ENCODE measurements at places on chromosomes 4 and X.

DNA sequence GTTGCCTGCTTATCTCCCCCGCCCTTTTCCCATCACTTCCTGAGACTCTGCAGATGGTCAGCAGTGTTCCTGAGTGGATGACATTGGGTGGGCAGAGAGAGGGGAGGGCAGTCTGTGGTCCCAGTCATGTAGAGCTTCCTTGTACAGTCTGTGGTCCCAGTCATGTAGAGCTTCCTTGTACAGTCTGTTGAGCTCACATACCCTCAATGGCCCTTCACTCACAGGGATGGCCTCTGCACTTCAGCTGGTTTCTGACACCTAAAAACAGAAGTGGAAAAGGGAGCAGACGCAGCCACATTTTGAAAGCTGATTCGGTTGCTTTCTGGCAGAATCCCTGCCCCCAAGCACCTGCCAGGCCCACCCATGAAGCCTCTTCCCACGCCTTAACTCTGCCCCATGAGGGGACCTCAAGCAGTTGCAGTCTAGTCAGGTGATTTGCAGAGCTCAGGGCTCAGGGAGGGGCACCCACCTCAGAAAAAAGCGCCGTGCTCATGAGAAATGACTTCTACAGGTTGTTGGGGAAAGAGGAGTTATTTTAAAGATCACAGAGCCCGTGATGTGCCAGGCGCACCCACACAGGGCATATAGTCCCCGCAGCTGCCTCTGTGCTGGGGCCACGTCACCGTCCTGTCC lies 3.6 kb upstream of the TMEM271 start:
- DNase-seq = no peak

DNA sequence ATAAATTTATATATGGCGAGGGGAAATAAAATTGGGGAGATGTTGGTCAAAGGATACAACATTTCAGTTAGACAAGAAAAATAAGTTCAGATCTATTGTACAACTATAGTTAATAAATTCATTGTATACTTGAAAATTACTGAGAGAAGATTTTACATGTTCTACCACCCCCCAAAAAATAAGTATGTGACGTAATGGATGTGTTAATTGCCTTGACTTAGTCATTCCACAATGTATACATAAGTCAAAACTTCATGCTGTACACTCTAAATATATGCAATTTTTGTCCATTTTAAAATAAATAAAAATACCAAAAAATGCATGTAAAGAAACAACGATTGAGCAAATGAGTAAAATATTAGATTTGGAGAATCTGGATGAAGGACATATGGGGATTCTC lies 1.8 kb downstream of the USP11 start:
- DNase-seq = no peak

DNA sequence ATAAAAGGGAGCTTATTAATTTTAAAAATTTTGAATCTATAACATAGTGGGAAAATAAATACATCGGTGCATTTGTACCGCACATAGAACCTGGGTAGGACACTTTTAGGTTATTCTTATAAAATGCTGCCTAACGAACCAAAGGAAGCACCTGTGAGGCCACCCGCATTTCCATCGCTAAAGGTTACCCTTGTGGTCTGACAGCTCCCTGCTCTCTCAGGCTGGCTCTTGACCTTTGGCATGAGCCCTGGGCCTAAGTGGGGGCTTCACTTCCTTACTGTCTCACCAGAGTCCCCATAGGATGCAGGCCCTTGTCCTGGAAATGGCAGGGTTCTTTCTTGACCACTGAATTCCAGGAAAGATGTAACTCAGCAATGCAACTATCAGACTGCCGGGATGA lies 46.0 kb downstream of the HADH start:
- DNase-seq = no peak

- DNase-seq = no peak
Measured at GRCh38 chrX:72296991-72297390, 8.7 kb downstream of the CITED1 start.

- no peak for DNase-seq
Measured at GRCh38 chr4:158787709-158788475, 19.1 kb downstream of the FNIP2 start.

GRCh38 chr4:124017185-124017785 lies 620.7 kb downstream of the SPRY1 start:
- no peak for DNase-seq

DNA sequence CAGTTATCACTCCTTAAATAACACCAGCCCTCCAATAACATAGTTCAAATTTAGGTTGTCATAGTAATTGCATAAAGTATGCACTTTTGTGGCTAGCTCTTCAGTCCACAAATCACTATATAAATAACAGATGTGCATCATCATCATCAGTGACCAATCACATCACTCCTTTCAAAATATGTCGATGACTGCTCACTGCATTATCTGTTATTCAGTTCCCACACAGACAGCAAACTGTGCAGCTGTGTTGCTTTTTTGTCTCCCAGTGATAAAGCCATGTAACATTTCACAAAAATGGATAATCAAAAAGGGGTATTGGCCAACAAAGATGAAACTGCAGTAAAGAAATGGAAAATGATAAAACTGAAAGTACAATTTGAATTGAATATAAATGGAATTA lies 205.4 kb downstream of the DCLK2 start:
- DNase-seq = no peak

DNA sequence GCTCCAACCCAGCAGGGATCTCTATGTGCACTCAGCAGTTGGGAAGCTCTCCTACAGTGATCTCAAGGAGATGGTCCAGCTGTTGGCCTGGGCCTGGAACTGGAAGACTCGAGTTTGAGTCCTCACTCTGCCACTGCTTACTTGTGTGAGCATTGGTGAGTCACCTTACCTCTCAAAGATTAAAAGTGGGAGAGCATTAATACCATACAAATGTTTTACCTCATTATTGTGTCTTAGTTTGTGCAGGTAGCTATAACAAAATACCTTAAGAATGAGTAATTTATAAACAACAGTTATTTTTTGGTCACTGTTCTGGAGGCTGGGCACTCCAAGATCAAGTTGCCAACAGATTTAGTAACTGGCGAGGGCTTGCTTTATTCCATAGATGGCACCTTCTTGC lies 21.4 kb upstream of the ZNF827 start:
- DNase-seq = no peak

- no peak for DNase-seq
Measured at GRCh38 chr4:15295421-15296162, 132.2 kb upstream of the C1QTNF7 start.

GRCh38 chrX:124030520-124030919 lies 69.0 kb downstream of the STAG2 start:
- DNase-seq = no peak

- DNase-seq = no peak
Measured at GRCh38 chr4:150960079-150960478, 55.0 kb downstream of the LRBA start.

- no peak for DNase-seq
Measured at GRCh38 chr4:179583221-179583620, 2141.0 kb upstream of the AGA start.

DNA sequence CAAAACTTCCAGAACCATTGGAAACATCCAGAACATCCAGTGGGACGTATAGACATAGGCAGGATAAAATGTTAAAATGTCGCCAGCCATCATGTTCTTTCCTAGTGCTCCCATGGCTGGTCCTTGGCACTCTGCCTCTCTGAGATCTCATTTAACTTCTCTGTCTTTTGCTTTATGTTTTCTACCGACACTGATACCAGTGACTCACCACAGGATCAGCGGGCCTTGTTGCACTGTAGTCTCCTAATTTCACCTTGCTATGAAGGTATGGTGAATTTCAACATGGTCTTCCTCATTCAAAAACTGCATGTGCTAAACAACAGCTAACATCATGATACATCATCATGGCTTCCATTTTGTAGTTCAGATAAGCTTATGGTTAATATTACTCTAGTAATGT lies 521.0 kb upstream of the IGFBP7 start:
- no peak for DNase-seq

- DNase-seq = no peak
Measured at GRCh38 chr4:129094347-129094746, 1.0 kb upstream of the SCLT1 start.

DNA sequence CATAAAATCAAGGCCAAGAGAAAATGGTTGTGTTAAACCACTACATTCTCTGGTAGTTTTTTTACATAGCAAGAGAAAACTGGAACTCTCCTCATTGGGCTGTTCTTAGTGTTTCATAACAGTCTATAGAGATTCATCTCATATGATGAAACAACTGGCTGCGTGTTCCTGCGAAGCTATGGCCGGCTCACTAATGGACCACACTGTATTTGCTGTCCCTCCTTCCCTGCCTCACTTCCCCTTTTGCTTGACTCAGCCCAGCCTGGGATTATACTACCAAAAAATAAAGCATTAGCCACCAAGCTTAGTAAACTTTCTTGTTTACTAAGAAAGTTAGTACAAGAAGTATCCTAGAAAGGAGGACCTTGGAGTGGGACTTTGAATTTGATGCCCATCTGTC lies 31.6 kb upstream of the LSM6 start:
- no peak for DNase-seq

DNA sequence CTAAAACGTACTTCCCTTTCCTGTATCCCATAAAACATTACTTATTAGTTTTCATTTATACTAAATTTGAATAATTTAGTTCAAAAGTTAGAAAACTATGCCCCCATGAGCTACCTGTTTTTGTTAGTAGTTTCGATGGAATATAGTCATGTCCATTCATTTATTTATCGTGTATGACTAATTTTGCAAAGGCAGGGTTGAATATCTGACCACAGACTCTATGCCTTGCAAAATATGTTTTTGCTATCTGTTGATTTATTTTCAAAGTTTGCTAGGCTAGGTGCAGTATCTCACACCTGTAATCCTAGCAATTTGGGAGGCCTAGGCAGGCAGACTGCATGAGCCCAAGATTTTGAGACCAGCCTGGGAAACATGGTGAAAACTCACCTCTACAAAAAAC lies 78.4 kb downstream of the PDS5A start:
- DNase-seq = no peak

- no peak for DNase-seq
Measured at GRCh38 chr4:85426366-85426765, 48.6 kb upstream of the ARHGAP24 start.

DNA sequence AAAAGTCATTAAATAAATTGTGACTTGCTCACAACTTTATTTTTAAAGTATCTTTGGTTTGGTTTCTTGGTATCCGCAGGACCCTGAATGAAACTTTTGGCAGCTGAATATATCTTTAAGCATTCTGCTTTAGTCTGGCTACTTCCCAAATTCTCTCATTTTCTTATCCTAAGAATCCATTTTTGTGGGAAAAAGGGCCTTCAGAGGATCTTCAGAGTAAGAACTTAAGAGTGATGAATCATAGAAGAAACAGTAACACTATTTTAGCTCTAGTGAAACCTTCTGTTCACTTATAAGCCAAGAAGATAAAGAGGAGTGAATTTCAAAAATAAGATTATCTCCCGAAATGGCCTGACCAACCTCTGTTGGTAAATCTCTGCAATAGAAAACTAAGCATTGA lies 540.6 kb upstream of the MAGEB18 start:
- DNase-seq = no peak

DNA sequence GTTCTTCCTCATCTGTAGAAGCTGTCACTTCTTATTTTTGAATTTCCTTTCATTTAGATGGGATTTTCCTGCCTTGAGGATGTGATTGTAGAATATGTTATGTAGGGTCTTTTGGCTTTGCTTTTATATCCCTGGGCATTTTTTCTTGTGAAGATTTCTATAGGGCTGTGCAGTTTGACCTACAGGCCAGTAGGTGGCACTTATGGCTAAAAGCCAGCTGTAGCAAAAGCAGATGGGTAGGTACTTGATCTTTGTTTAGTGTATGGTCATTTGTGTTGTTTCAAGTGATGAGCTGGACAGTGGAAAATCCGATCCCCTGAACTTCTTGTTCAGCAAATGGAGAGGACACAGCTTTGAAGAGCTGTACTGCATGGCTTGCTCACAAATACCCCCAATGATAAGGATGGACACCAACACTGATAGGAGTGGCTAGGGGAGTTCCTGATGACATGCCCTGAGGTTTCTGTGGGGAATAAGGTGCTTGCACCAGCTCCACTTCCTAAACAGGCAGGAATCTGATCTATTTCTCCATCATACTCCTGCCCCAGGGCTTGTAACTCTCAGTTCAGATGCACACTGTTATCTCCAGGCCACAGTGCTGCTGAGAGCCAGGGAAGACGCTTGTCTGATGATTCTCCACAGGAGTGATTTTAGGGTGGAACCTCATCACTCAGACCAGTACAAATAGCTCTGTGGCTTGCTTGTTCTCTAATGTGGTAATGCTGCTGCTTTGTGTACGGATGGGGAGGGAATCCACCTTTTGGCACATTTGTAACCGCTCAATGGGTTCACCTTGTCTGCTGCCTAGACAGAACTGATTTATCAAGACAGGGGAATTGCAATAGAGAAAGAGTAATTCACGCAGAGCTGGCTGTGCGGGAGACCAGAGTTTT lies 417.1 kb upstream of the MAGEB16 start:
- peak; percentile 8 for DNase-seq

DNA sequence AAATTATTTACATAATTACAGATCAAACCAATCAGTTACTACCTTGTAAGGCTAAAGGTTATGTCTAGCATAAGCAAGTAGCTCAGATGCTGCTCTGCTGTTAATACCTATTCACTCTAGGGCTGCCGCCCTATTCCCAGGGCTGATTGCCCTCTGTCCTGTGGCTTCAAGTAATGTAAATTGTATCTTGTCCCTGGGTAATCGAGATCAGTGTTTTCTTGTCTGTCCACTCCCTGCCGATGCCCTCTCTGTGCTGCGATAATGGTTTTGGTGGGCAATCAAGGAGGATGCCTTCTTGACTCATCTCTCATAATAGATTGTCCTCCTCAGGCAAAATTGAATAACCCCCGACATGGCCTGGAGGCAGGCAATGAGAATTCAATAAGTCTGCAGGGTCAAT lies 641.0 kb upstream of the PITX2 start:
- no peak for DNase-seq

DNA sequence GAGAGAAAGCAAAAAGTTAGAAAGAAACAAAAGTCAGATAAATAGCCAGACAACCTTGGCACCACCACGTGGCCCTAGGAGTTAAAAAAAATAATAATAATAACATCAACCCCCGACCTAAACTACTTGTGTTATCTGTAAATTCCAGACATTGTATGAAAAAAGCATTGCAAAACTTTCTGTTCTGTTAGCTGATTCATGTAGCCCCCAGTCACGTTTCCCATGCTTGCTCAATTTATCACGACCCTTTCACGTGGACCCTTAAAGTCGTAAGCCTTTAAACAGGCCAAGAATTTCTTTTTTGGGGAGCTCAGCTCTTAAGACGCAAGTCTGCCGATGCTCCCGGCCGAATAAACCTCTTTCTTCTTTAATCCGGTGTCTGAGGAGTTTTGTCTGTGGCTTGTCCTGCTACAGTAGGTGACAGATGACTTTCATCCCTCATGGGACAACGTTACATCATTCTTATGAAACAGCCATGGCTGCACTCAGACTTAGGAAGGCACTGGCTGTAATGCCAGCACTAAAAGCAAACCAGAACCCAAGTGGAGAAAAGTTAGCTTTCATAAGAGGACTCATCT lies 520 bp downstream of the ACOX3 start:
- DNase-seq = no peak

DNA sequence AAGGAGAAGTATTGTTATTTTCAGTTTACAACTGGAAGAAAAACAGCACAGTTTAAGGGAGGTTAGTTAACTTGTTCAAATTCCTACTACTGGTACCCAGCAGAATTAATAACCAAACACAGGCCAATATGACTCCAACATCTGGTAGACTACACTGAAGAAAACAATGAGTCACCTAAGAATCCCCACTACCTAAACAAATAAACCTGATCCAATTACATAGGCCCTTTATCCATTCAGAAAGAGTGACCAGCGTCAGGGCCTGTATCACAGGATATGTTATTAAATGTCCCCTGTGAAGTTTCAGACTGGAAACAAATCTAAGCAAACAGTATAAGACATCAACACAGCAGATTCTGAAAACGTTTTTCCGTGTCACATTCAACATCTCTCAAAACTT lies 492.5 kb upstream of the INTU start:
- DNase-seq = no peak
